Mesothelial cell of epicardium (in vitro differentiated cells): ENCODE measurements at places on chromosomes 1 and 21.

GRCh38 chr1:61241411-61241838 is 159.1 kb downstream of the NFIA start:
- peak overlapping the region; percentile 52 for H3K27ac ChIP-seq
- no peak overlapping the region for H3K4me3 ChIP-seq
- no peak for DNase-seq
- H3K4me1 ChIP-seq: peaks cover 57% of the 10 kb centered on the region
- no peaks in the 10 kb centered on the region for H3K36me3 ChIP-seq

- H3K4me1 ChIP-seq: peaks cover 50% of the 10 kb centered on the region
- H3K4me3 ChIP-seq: no peak overlapping the region
- DNase-seq: no peak
- H3K27ac ChIP-seq: peak overlapping the region; percentile 73
These were observed 6.0 kb downstream of the HUNK start for GRCh38 chr21:31878831-31879230.

- no peak for DNase-seq
- no peaks in the 10 kb centered on the region for H3K4me1 ChIP-seq
- peaks cover 6% of the 10 kb centered on the region for H3K27me3 ChIP-seq
- H3K4me3 ChIP-seq: no peak overlapping the region
- H3K36me3 ChIP-seq: no peaks in the 10 kb centered on the region
These were observed 17.3 kb downstream of the C8B start for GRCh38 chr1:56948403-56949023.

DNA sequence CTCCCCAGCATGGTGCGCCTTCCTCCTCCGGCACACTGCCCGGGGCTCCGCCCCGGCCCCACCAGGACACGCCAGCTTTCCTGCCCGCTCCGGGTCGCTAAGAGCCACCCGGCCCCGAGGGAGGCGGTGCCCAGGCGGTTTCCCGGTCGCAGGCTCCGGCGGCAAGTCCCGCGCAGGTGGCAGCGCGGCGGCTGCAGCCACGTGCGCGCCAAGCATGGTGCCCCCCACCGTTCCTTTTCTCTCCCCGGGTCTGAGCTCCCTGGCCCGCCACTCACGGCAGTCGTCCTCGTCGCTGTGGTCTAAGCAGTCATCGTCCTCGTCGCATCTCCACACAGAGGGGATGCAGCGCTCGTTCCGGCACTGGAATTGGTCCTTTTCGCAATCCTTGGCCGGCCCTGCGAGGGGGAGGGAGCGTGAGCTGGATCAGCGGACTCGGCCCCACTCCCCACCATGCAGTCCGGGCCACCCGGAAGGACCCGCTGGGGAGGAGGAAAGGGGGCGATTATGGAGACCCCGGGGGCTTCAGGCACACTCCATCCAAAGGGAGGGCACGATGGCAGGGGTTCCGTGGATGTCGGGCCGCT is 1.2 kb downstream of the LRP8 start:
- H3K4me1 ChIP-seq: peaks cover 24% of the 10 kb centered on the region
- H3K27ac ChIP-seq: peak overlapping the region; percentile 61
- no peak for DNase-seq

GRCh38 chr21:38244407-38244787 is 12.4 kb upstream of the KCNJ15 start:
- H3K4me1 ChIP-seq: peaks cover 8% of the 10 kb centered on the region
- H3K36me3 ChIP-seq: no peaks in the 10 kb centered on the region
- no peak for DNase-seq
- no peaks in the 10 kb centered on the region for H3K27me3 ChIP-seq
- no peak overlapping the region for H3K4me3 ChIP-seq

GRCh38 chr1:81852961-81853360 is 52.2 kb downstream of the ADGRL2 start:
- no peak overlapping the region for H3K4me3 ChIP-seq
- H3K36me3 ChIP-seq: no peaks in the 10 kb centered on the region
- peaks cover 23% of the 10 kb centered on the region for H3K4me1 ChIP-seq
- no peaks in the 10 kb centered on the region for H3K27me3 ChIP-seq
- H3K27ac ChIP-seq: no peak overlapping the region
- DNase-seq: no peak

DNA sequence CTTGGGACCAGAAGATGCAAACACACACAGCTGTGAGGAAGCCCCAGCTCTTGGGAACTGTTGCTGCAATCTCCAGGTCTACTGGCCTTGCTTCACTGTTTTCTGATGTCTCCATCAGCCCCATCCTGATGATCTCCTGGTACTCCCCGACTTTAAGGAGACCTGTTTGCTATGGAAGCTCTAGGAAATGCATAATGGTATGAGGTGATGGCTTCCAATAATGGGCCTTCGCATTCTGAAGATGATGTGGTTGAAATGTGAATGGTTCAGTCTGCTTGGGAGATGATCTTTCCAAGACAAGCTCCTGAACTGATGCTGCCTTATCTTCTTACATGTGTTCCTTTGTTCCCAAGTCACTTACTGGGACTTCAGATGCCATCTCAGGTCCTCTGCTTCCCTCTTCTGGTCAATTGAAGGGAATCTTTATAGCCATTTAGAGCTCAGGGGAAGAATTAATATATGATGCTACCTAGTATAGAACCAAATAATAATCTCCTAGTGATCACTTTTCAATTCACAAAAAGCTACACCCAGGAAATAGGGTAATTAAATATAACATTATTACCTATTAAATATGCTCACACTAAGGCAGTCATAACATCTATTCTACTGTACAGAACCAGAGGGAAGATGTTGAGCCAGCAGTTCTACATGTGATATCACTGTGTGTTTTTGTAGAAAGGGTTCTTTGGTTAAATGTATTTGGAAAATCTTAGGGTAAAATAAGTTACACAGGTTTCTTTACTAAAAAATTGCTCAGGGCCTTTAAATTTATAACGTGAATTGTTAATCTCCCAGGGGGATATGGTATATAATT is 73.9 kb upstream of the VTCN1 start:
- H3K27me3 ChIP-seq: no peaks in the 10 kb centered on the region
- H3K36me3 ChIP-seq: no peaks in the 10 kb centered on the region
- no peak overlapping the region for H3K4me3 ChIP-seq
- no peak overlapping the region for H3K27ac ChIP-seq
- DNase-seq: no peak

GRCh38 chr21:32814528-32814927 is 43.0 kb upstream of the PAXBP1 start:
- peaks cover 11% of the 10 kb centered on the region for H3K4me1 ChIP-seq
- peaks cover 4% of the 10 kb centered on the region for H3K27me3 ChIP-seq
- no peaks in the 10 kb centered on the region for H3K36me3 ChIP-seq
- no peak overlapping the region for H3K27ac ChIP-seq
- no peak for DNase-seq

GRCh38 chr1:211033921-211034525 is 99.9 kb downstream of the KCNH1 start:
- no peak for DNase-seq

GRCh38 chr1:222618880-222619596 is 1.1 kb downstream of the MIA3 start:
- peak; percentile 42 for DNase-seq
- peak overlapping the region; percentile 68 for H3K27ac ChIP-seq
- H3K36me3 ChIP-seq: peaks cover 15% of the 10 kb centered on the region
- H3K4me1 ChIP-seq: peaks cover 33% of the 10 kb centered on the region
- H3K27me3 ChIP-seq: peaks cover 14% of the 10 kb centered on the region

GRCh38 chr1:66294707-66295370 is 239.1 kb upstream of the SGIP1 start:
- no peak overlapping the region for H3K4me3 ChIP-seq
- peaks cover 54% of the 10 kb centered on the region for H3K4me1 ChIP-seq

DNA sequence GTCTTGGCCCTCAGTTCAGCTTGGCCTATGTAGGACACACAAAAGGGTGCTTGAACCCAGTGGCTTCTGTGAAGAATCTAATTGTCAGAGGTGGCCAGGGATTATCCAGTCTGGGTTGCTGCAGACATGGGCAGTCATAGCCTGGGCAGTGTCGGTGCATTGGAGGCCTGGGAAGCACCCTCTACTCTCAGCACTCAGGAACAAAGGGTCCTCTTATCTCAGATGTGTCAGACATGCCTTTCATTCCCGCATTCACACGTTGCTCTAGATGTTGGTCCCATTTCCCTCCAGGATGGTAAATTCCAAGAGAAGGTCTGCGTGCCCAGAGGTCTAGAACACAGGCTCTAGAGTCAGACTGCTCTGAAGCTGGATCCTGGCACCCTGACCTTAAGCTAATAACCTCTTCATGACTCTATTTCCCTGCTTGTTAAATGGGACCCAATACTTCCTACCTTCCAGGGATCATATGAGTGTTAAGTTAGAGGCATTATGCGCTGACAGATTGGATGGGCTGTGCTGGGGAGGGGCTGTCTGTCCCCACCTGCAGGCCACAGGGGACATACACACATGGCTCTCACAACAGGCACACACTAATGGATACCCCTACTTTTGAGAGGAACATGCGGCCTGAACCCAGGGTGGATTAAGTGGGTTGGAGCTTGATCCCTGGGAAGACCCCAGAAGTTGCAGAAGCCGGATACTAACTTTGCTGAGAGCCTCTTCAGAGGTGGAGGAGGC is 16.5 kb upstream of the EDN2 start:
- no peak overlapping the region for H3K4me3 ChIP-seq
- peaks cover 35% of the 10 kb centered on the region for H3K4me1 ChIP-seq
- DNase-seq: no peak
- H3K27ac ChIP-seq: peak overlapping the region; percentile 59
- H3K27me3 ChIP-seq: no peaks in the 10 kb centered on the region

DNA sequence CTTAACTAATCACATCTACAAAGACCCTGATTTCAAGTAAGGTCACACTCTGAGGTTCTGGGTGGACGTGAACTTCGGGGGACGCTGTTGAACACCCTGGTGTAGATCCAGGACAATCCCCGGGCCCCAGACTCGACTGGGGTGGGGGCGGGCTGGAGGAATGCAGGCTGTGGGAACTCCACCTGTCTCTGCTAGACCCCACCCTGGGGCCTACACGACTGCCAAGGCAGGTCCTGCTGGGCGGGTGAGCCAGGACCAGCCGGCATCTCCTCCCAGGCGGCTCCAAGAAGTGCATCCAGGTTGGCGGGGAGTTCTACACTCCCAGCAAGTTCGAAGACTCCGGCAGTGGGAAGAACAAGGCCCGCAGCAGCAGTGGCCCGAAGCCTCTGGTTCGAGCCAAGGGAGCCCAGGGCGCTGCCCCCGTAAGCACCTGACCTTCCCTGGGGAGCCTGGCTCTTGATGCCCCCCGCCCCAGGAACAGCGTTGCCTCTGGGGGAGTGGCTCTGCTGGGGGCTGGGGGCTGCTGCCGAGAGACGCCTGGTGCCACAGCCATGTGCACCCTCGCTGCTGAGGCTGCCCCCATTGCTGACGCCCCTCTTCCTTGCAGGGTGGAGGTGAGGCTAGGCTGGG is 3.8 kb downstream of the AIRE start:
- H3K4me3 ChIP-seq: no peak overlapping the region
- no peaks in the 10 kb centered on the region for H3K36me3 ChIP-seq
- H3K27me3 ChIP-seq: peaks cover 16% of the 10 kb centered on the region

DNA sequence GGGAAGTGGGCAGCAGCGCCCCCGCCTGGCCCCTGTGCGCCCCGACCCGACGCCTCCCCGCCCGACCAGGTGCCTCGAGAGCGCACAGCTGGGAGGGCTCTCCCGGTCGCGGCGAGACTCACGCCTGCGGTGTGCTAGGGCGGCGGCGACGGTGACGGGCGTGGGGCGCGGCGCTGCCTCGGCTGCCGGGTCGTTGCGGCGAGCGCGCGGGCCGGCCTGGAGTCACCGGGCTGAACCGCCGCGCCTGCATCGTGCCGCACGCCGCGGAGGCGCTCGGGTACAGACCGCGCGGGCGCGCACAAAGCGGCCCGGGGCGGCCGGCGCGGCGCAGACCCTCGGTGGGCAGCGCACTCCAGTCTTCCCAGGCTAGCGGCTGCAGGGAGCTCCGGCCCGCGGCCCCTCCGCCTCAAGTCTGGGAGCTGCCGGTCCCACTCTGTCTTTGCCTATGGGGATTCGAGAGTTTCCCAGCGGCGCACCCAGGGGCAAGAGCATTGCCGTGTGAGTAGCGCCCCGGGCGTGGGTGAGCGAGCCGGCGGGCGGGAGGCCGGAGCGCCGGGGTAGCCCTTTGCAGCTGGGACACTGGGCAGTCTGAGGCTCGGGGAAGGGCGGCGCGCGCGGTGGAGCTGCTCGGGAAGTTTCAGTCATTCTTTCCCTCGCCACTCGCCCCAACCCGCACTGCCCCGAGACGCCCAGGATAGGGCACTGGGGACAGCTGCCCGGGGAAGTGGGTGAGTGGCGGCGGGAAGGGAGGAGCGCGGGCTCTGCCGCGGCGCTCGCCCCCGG is at the start of gene SLC35F3:
SLC35F3 (plus strand) TSS at position 44 of the 783 bp plus-strand sequence.
- peak; percentile 69 for DNase-seq
- H3K4me3 ChIP-seq: peak within 1 kb of the TSS; percentile 62
- H3K36me3 ChIP-seq: no peaks in the 10 kb centered on the region
- no peak within 1 kb of the TSS for H3K27ac ChIP-seq
- peaks cover 8% of the 10 kb centered on the region for H3K4me1 ChIP-seq
- H3K27me3 ChIP-seq: peaks cover 88% of the 10 kb centered on the region

- no peaks in the 10 kb centered on the region for H3K4me1 ChIP-seq
- peaks cover 7% of the 10 kb centered on the region for H3K36me3 ChIP-seq
- H3K4me3 ChIP-seq: no peak overlapping the region
- H3K27ac ChIP-seq: no peak overlapping the region
- no peak for DNase-seq
- H3K27me3 ChIP-seq: no peaks in the 10 kb centered on the region
These were observed 31.8 kb upstream of the IFNGR2 start for GRCh38 chr21:33371366-33371765.

GRCh38 chr1:170720661-170721060 is 56.7 kb downstream of the PRRX1 start:
- H3K36me3 ChIP-seq: no peaks in the 10 kb centered on the region
- H3K4me3 ChIP-seq: no peak overlapping the region
- peaks cover 3% of the 10 kb centered on the region for H3K27me3 ChIP-seq
- H3K4me1 ChIP-seq: peaks cover 32% of the 10 kb centered on the region
- DNase-seq: no peak

DNA sequence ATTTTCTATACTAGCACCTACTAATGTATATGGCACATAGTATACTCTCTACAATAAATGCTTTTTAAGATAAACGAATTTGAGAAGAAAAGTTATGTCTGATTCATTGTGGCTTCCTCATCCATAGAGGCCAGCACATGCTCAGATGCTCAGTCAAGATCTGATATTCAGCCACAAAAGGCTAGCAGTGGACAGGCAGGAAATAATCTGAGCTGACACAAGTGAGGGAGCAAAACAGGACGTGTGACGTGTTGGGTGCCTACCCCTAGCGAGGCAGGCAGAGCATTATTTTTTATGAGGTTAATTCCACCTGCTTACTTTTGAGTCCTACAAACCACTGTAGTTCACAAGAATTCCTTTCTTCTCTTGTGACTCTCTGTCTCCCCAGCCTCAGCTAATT is 550.9 kb downstream of the SMYD3 start:
- no peaks in the 10 kb centered on the region for H3K36me3 ChIP-seq
- no peak for DNase-seq
- H3K27ac ChIP-seq: no peak overlapping the region
- peaks cover 16% of the 10 kb centered on the region for H3K4me1 ChIP-seq

DNA sequence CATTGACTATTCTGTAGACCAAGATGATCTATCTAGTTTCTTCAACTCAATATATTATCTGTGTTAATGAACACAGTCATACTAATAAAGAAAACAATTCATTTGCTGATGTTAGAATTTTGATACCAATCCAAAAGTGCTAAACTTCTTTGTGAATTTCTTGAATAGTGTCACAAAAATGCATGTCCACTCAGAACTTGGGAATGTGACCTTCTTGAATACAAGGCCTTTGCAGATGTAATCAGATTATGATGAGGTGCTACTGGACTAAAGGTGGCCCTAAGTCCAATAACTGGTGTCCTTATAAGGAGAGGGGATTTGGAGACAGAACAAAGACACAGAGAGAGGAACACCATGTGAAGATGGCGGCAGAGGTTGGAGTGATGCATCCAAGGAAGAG is 305.8 kb upstream of the ZP4 start:
- no peak overlapping the region for H3K4me3 ChIP-seq
- no peak for DNase-seq
- no peaks in the 10 kb centered on the region for H3K4me1 ChIP-seq
- H3K27ac ChIP-seq: no peak overlapping the region
- H3K36me3 ChIP-seq: no peaks in the 10 kb centered on the region
